ENCODE measurements at places on chromosomes 4 and X.

- H3K4me3 ChIP-seq, result no peak overlapping the region
- no peaks in the 10 kb centered on the region for H3K27me3 ChIP-seq
- no peaks in the 10 kb centered on the region for H3K36me3 ChIP-seq
- no peak for DNase-seq
Observed at GRCh38 chrX:151984902-151985301, 10.4 kb upstream of the GABRE start.

- peaks cover 3% of the 10 kb centered on the region for H3K4me1 ChIP-seq
- H3K27me3 ChIP-seq, result no peaks in the 10 kb centered on the region
Observed at GRCh38 chrX:102129473-102129872, 4.0 kb downstream of the TCEAL2 start.

GRCh38 chr4:35125995-35126712, 1118.2 kb downstream of the ARAP2 start:
- no peaks in the 10 kb centered on the region for H3K27me3 ChIP-seq
- H3K4me3 ChIP-seq, result no peak overlapping the region
- no peaks in the 10 kb centered on the region for H3K36me3 ChIP-seq
- H3K27ac ChIP-seq, result no peak overlapping the region
- H3K4me1 ChIP-seq, result no peaks in the 10 kb centered on the region
- no peak for DNase-seq

DNA sequence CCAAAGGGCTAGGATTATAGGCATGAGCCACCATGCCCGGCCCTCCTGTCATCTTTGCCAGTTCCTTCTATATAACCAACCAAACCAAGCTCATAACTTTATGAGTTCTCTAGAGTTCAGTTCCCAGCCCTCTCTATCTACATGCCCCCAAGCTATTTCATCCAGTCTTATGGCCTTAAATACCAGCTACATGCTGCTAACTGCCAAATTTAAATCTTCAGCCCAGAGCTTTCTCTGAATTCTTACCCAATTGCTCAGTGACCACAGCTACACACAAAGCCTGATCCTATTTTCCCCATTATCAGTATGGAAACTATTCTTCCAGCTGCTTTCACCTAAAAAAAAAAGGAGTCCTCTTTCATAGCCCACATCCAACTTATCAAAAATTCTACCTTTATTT, 23.1 kb downstream of the TMEM184C start:
- no peak overlapping the region for H3K27ac ChIP-seq
- DNase-seq, result no peak
- no peak overlapping the region for H3K4me3 ChIP-seq
- peaks cover 75% of the 10 kb centered on the region for H3K36me3 ChIP-seq
- no peaks in the 10 kb centered on the region for H3K27me3 ChIP-seq
- H3K4me1 ChIP-seq, result no peaks in the 10 kb centered on the region

DNA sequence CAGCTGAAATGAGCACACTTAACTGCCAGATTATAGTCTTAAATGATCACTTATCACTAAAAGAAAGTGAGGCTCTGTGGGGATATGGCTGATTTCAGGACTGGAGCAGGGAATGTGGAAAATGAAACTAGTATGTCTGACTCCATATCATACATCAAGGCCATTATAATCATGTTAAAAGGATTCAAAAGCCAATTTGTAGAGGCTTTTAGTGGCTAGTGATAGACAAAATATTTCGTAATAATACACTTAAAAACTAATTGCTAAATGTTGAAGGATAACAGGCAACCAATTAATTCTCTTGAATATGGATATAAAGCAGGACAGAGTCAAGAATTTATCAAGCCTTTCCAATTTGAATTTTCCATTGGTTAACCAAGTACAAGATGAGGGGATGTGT, 358.1 kb upstream of the NDST3 start:
- H3K4me3 ChIP-seq, result no peak overlapping the region
- H3K36me3 ChIP-seq, result no peaks in the 10 kb centered on the region
- no peaks in the 10 kb centered on the region for H3K27me3 ChIP-seq
- DNase-seq, result no peak
- H3K27ac ChIP-seq, result no peak overlapping the region
